Stimulated activated CD4-positive, alpha-beta T cell treated with anti-CD3 and anti-CD28 coated beads, Interleukin-2, amount 100 ng/mL, for 48 hours (primary cell): ENCODE measurements at places on chromosomes 1 and 21.

- DNase-seq, result no peak
Observed at GRCh38 chr1:198280080-198280479, 123.3 kb downstream of the NEK7 start.

DNA sequence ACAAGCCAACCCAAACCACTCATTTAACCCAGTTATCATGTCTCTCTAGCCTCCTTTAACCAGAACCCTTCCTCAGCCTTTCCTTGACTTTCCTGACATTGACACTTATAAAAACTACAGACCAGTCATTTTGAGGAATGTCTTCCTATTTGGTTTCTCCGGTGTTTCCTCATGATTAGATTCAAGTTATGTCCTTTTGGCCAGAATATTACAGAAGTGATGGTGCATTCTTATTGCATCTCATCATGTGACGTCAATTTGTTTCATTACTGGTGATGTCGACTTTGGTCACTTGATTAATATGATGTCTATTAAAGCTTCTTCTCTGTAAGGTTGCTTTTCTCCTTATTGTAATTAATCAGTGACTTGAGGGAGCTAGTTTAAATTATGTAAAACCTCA is 6.1 kb upstream of the RCSD1 start:
- DNase-seq, result no peak

DNA sequence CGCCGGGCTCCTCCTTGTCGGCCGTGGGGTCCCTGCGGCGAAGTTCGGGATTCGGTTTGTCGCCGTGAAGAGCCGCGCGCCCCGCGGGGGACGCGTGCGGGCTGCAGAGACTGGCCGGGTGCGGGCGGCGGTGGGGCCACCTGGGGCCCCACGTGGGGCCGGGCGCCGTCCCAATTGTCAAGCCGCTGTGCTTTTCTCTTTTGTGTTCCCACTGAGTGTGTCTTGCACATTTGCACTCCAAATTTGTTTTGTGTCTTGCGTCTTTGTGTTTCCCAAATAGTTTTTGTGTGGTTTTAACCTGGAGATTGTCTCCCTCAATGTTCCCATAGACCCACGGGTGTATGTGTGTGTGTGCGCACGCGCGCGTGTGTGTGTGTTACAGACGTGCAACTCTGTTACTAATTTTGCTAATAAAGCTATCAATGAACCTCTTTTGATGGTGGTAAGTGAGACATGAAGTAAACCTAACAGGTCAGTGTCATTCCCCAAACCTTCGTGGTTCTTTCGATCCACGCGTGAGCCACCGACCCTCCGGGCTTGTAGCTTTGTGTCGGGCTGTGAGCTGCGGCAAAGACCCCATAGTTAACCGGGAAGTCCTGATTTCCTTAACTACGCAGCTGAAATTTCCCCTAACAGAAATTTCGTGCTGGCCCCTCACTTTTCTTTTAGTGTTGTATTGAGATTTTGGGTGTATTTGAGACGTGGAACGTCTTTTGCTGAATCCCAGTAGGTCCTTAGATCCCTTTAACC is 708 bp downstream of the PRDM2 start:
- DNase-seq, result peak; percentile 22

GRCh38 chr1:59514061-59514909 is 217.4 kb downstream of the FGGY start:
- no peak for DNase-seq

- DNase-seq, result no peak
Observed at GRCh38 chr1:106875622-106876021, 180.9 kb upstream of the PRMT6 start.

DNA sequence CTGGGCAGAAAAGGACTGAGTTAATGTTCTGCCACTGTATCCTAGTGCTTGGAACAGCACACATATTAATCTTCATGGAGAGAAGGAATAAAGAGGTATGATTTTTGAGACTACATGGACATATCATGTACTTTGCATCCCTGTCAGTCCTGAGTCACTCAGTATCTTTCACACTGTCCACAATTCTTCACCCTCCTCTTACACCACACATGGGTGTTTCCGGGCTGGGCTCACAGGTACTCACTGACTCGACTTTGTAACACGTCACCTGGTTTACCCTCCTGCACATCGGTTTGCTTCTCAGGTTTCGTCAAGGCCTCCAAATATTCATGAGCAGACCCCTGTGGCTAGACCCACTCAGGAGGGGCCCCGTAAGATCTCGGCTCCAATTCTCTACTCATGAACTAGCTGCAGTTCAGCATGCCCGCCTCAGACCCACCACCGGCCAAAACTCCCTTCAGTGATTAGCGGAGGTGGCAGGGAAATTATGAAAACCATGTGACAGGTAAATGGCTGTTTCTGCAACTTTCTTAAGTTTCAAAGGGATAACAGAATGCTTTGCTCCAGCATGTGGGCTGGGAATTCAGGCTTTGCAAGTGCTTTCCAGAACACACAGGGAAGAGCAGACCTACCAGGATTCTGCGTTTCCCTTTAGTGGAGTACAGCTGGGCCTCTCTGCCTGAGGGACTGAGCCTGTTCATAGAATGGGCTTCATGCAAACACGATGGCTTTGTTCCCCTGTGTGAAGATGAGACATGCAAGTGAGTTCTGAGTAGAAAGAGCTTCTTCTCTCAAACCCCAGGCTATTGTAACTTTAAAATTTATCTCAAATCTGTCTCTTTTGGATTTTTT is 31.3 kb upstream of the TRABD2B start:
- DNase-seq, result no peak

- DNase-seq, result no peak
Observed at GRCh38 chr21:15355066-15355465, 290.3 kb upstream of the NRIP1 start.

DNA sequence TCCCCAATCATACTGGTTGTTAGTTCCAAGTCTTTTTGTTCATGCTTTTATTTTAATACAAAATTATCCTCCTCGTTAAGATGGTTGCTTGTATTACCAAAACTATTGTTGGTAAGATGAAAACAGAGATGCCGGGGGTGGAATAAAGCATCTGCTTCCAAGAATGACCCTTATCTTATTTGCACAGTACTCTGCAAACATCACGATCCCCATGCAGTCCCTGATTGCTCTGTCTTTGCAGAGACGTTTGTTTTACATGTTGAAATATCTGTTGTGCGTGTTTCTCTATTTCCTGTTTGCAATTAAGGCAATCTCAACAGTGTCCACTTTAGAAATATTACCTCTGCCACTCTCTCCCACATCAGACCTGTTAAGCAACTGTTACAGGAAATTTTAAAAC is 141.3 kb upstream of the NCAM2 start:
- DNase-seq, result no peak

DNA sequence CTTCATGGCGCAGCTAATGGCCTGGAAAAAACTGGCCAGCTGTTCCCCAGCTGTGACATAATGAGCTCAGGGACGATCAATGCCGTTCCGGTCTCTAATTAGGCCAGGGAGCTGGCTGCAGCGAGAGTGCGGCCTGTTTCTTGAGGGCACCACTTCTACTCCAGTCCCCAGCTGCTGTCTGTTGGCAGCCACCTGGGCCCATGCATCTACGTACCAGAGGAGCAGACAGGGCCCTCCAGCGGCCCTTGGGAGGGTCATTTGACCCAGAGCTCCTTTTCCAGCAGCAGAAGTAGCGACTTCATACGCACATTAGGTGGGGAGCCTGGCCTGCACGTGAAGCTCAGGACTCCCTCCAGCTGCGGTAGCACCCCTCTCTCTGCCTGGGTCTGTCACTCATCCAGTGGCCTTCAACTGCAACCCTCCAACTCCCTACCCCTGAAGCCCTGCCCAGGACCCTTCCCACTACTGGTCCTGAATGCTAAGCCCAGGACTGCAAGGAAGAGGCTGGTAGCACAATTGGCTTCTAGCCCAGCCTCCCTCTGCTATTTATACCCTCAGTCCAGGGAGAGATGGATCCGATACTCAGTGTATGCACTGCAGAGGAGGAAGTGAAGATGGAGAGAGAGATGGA is 9.1 kb upstream of the GPR61 start:
- DNase-seq, result no peak

DNA sequence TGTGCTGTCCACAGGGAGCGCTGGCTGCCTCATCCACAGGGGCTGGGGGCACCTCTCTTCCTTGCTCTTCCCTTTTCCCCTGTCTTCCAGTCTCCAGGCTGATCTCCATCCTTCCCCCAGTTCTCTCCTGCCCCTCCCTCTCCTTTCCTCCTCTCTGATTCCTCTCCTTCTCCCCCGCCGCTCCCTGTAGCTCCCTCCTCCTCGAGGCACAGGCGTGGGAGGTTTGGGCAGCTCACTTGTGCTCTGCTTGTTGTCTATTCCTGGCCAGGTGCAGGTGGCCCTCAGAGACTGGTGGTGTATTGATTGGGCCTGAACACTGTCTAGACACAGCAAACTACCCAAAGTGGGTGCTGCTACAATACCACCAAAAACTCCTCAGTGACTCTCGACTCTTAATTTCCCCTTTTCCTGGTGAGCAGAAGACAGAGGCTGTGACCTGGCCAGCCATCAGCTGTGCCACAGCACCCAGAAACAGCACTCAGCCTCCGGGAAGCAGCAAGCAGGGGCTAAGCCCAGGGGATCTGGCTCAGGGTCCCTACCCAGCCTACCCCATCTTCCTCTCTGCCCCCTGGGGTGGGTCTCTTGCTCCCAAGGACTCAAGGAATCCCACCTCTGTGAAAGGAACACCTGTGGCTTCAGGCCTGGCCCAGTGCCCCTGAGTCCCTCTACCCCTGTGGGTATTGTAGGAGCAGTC is 93.3 kb downstream of the DDX20 start:
- no peak for DNase-seq

GRCh38 chr1:218571491-218571890 is 226.4 kb downstream of the TGFB2 start:
- no peak for DNase-seq

- no peak for DNase-seq
Observed at GRCh38 chr1:184283999-184284398, 102.8 kb upstream of the C1orf21 start.

GRCh38 chr1:87684194-87684593 is 355.5 kb downstream of the LMO4 start:
- DNase-seq, result no peak

- no peak for DNase-seq
Observed at GRCh38 chr1:201252944-201253371, 30.3 kb upstream of the PKP1 start.

GRCh38 chr1:180603223-180603849 is 28.5 kb upstream of the XPR1 start:
- no peak for DNase-seq

- DNase-seq, result no peak
Observed at GRCh38 chr1:234643850-234644134, 33.8 kb upstream of the IRF2BP2 start.

GRCh38 chr1:22673486-22674409 is 20.7 kb downstream of the C1QB start:
- peak; percentile 27 for DNase-seq

DNA sequence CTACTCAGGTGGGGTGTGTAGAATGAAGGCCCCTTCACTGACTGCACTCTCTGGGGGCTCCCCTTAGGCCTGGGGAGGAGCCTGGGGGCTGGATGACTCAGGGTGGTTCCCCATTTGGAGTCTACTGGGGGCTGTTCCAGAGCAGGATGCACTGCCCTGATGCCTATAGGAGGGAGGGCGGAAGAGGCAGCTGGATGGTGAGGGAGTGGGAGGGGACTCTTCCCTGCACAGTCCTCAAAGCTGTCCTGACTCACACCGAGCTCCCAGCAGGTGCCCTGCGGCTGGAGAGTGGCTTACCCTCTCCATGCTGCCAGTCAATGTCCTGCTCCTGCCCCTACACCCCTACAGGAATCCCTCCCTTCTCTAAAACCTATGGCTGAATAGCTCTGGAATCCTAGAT is 204.4 kb downstream of the TRABD2B start:
- DNase-seq, result no peak

- no peak for DNase-seq
Observed at GRCh38 chr1:245829826-245830225, 675.0 kb downstream of the KIF26B start.

DNA sequence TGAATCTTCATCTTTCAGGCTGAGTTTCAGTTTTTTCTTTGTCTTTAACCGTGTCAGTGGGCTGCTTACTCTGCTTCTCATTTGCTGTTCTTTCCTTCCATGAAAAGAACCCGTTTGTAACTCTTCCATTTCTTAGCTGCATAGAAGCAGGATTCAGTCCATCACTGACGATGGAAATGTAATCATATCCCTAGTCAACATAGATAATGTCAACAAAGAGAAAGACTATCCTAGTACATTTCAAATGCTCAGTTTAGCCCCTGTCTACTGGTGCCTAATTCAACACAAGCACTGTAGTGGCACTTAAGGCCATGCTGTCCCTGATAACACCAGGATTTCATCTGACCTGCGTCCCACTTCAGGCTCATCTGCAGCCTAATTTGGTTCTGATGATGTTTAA is 376 bp downstream of the GBP1 start:
- DNase-seq, result no peak

DNA sequence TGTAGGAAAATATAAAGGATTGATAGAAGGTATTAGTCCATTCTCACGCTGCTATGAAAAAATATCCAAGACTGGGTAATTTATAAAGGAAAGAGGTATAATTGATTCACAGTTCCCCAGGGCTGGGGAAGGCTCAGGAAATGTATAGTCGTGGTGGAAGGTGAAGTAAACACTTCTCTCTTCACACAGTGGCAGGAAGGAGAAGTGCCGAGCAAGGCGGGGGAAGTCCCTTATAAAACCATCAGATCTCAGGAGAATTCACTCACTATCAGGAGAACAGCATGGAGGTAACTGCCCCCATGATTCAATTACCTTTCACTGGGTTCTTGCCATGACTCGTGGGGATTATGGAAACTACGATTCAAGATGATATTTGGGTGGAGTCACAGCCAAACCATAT is 1806.0 kb downstream of the MRPL39 start:
- DNase-seq, result no peak

DNA sequence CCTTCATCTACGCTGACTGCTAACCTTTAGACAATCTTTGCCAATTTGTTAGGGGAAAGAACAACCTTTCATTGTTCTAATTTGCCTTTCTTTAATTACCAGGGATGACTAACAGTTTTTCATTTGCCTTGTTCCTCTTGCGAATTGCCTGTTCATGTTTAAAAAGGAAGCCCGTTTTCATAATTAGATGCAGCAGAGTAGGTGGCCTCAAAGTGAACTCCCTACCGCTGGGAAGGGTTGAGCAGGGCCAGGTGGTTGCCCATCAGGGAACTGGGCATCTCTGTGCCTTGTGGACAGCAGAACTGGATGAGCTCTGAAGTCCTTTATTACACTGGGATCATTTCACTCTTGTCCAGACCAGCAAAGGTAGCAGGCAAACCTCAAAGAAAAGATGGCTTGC is 59.0 kb downstream of the HIVEP3 start:
- DNase-seq, result no peak

GRCh38 chr1:53957194-53957818 is 11.2 kb downstream of the LRRC42 start:
- no peak for DNase-seq

DNA sequence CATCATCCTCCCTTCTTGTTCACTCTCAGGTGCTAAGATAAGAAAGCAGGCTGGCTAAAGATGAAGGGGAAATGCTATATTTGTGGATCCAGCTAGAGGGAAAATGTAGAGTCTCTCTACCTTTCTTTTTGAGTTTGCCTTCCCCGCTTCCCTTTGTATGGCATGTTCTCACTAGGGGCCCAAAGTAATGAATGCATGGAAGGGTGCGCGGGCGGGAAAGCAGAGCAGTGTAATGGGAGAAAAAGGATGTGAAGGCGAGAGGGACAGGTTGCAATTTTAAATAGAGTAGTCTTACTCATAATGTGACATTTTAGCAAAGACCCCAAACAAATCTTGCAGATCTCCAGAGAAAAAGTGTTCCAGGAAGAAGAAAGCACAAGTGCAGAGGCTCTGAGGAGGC is 105.1 kb upstream of the ATP1B1 start:
- DNase-seq, result no peak

- no peak for DNase-seq
Observed at GRCh38 chr1:206041640-206042039, 11.3 kb upstream of the RHEX start.
